NCI-H1436 (cell line): ENCODE measurements at places on chromosomes 16 and 17.

DNA sequence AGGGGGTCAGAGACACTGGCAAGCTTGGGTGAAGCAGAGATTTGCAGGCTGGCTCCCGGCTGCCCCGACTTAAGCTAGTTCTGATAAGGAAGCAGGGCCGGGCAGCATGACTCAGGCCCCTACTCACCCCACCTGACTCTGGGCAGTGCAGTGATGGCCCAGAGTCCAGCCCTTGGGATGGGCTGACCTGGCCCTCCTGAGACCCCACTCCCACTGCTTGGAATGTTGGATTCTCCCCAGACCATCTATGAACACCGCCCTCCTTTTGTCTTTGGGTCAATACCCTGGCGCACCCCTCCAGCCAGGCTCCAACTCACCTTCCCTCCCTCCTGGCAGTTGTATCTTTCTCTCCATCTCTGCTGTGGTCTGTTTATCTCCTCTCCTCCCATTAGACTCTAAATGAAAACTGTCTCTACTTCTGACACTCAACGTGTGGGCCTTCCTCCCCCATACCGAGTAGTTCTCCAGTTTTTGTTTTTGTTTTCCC lies 21.0 kb downstream of the LGALS3BP start:
- no peak for DNase-seq

- DNase-seq = no peak
Observed at GRCh38 chr16:392450-393030, 4.5 kb upstream of the NME4 start.

DNA sequence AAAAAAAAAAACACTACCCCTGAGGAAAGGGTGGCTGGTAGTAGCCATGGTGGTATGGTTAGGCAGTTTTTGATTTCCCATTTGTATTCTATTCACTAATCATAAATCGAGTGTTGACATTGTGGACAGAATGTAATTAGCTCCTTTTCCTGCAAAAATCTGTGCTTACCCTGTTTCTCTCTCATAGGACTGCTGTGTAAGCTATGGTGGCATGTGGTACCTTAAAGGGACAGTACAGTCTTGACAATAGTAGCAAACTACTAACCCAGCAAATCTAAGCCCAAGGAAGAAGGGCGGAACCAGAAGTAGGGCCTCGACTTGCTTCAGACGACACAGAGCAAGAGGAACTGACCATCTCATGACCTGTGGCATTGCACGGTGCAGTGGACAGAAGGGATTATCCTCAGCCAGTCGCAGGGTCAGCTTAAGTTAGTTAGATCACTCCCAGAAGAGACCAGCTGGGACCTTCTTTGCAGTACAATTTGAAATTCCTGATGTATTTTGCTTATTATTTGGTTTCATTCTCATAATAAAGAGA lies 36.3 kb downstream of the POLR3E start:
- no peak for DNase-seq

- no peak for DNase-seq
Observed at GRCh38 chr17:18117982-18118975, 9.7 kb downstream of the MYO15A start.

- DNase-seq = no peak
Observed at GRCh38 chr17:47204722-47205418, 4.3 kb upstream of the MYL4 start.
